HEK293T (cell line): ENCODE measurements at places on chromosomes 12 and 14.

DNA sequence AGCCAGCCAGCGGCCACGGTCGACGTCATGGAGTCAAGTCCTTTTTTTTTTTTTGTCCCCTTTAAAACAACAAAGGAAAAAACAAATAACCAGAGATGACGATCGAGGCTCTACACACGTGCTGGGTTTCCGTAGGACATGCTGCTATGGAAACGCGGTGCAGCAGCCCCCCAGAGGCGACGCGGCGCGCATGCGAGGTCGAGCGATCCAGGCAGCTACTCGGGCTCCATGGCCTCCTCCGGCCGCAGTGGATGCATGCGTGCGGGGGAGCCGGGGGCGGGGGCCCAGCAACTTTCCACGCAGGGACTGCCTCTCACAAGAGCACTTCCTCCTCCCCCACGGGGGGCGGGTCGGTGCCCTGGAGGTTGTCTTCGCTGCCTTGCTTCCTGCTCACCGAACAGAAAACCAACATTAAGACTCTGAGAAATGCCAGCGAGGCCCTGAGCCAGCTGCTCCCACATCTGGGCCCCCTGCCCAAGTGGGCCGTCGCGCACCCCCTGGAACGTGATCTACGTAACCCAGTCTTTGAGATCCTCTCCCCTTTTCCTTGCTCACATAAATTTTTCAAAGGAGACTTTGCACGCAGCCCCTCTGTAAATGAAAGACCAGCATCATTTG, 30.7 kb downstream of the P2RX4 start:
- no peak for DNase-seq

GRCh38 chr14:96745500-96746051, 51.6 kb upstream of the VRK1 start:
- DNase-seq = no peak

DNA sequence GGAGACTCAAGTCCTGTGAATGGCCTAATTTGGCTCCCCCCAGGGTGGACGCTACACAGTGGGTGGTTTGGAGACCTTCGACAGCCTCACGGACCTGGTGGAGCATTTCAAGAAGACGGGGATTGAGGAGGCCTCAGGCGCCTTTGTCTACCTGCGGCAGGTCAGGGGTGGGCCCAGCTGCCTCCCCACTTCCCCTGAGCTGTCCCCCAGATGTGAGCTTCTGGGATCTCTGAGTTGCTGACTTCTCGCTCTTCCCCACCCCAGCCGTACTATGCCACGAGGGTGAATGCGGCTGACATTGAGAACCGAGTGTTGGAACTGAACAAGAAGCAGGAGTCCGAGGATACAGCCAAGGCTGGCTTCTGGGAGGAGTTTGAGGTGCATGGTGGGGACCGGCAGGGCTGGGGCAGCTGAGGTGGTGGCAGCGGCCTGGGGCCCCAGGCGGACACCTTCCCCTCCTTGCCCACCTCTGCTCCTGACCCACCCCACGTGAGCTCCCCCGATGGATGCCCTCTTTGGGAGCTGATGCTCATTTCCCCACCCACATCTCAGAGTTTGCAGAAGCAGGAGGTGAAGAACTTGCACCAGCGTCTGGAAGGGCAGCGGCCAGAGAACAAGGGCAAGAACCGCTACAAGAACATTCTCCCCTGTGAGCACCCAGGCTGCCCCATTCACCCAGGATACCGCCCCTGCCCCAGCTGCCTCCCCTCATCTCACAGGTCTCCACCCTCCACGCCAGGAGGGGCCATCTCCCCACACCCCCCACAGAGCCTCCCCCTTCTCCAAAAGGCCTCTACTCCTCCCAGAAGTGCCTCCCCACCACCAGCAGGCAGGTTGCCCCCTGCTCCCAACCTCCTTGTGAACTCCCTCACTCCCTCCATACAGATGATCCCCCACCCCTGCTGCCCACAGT, 4.2 kb downstream of the PTPN6 start:
- no peak for DNase-seq

DNA sequence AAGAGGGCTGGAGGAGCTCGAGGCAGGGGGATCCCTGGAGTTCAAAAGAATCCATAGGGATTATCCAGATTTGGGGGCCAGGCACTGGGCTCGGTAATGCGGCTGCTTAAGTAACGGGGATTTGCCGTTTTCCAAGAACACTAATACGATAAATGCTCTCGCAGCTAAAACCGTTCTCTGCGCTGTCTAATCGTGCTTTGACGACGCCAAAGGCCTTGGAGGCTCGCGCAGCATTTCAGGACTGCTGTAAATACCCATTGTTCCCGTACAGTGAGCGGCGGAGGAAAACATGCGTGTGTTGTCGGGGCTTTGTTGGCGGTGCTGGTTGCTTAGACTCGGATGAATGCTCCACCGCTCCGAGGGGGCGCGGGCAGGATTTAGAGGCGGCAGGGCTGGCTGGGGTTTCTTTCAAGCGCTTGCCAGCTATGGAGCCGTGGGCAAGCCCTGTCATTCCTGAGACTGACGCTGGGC, 26.2 kb downstream of the DIO3 start:
- DNase-seq = no peak

GRCh38 chr12:49556391-49557186, 11.4 kb downstream of the MCRS1 start:
- no peak for DNase-seq

DNA sequence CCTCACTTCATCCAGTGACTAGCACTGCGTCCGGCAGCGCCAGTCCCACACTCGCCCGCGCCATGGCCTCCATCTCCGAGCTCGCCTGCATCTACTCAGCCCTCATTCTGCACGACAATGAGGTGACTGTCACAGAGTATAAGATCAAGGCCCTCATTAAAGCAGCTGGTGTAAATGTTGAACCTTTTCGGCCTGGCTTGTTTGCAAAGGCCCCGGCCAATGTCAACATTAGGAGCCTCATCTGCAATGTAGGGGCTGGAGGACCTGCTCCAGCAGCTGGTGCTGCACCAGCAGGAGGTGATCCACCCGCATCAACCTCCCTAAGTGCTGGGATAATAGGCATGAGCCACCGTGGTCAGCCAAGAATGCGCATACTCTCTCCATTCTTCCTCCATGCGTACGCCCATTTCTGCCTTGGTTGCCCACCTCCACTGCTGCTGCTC, 59.9 kb downstream of the IRF2BPL start:
- DNase-seq = no peak

GRCh38 chr14:70378696-70379095, 19.2 kb upstream of the COX16 start:
- DNase-seq = no peak

DNA sequence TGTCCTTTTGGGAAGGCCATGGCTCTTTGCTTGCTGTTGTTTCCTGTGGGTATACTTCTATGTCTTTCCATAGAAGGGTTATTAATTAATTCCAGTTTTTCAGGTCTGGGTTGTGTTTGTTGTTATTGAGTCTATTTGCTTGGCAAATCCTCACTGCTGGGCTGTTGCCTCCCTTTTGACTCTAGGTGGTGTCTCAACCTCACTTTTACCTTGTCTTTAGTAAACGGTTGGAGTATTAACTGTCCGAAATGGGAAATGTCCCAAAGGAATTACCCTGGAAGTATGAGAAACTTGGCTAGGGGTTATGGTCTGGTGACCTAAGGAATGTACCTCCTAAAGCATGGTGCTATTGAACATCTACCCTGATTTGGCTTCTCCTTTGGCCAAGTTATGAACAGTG, 16.7 kb downstream of the PRH1 start:
- no peak for DNase-seq

- no peak for DNase-seq
Observed at GRCh38 chr14:93729993-93730392, 58.3 kb downstream of the PRIMA1 start.

DNA sequence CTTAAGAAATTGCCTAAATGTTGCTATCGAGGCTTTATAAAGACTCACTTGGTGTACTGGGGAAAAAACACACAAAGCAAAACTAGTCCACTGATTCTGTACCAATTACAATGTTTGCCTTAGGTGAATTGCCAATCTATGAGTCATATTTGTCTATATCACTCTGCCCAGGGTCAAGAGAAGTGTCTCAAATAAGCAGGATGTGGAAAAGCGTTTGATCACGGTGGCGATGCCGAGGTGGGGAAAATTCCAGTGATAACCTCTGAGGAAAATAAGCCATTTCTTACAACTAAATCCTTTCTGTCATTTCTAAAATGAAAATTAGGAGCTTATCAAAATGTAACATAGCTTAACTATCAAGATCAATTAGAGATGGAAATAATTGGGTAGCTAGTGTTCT, 148.6 kb upstream of the DIO3 start:
- no peak for DNase-seq

DNA sequence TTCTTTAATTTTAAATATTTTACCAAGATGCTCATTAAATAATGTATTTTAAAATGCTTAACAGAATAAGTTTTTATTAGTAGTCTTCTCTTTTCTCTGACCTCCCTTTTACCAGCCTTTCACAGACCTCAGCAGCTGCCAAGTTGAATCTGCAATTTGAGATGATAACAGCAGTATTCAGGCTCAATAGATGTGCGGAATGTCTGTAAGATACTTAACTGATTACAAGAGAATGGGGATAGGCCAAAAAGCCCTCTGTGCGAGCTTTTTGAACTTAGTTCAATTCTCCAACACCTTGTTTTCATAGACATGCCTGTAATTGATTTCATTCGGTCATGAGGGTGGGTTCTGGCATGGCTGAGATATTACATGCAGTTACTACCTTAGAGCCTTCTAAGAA, 277.2 kb downstream of the TMTC2 start:
- no peak for DNase-seq

DNA sequence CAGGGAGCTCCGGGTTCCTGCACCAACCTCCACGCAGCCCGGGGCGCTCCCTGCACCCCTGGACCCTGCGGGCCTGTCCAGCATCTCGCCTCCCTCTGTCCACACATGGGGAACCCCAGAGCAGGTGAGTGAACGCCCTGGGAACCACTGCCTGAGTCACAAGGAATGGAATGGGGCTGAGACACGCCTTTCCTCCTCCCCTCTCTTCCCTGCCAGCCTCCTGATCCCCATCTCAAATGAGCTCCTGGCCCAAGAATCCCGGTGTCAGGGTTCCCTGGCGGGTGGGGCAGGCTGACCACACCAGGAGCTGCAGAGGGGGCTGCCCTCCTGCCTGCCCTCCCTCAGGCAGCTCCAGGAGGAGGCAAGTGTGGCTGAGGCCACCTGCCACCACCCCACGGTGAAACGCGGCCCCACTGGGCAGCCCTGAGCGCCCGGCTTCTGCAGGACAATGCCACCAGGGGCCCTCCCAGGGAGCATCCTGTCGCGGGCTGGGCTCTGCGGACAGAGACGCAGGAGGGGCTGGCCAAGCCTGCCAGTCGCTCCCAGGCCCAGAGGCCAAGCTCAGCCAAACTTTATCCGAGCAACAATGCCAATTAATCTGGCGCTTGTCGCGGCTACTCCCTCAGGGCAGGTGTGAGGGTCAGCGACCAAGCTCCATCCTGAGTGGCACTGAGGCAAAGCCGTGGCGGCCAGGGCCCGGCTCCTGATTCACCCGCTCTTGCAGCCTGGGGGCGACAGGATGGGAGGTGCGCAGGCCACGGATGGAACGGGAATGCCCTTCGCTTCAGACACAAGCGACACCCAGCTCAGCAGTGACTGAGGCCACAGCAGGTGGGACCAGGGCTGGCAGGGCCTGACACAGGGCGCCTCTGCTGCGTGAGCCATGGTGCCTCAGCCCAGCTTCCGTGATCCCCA, 44.3 kb downstream of the GALNT9 start:
- no peak for DNase-seq

GRCh38 chr12:103677905-103678304, 90.8 kb downstream of the STAB2 start:
- no peak for DNase-seq
